Inflammatory macrophage treated with lipopolysaccharide for 4 hours (primary cell): ENCODE measurements at places on chromosomes 7 and 10.

DNA sequence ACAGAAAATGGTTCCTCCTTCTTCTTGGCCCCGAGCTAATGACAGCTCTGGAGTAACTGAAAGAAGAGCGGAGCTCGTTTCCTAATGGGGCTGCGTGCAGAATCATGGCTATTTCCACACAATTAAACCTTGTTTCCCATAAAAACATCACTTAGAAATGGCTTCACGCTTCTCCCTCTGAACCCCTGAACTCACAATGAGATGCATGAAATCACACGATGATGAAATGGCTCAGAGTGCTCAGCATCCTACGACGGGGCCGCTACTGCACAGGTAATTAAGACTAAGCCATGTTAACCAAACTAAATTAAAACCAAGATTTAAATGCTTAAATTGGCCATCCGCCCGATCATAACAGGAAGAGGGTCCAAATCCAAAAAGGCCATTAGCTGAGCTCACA lies 80.0 kb upstream of the DNAAF5 start:
- DNase-seq, result no peak

DNA sequence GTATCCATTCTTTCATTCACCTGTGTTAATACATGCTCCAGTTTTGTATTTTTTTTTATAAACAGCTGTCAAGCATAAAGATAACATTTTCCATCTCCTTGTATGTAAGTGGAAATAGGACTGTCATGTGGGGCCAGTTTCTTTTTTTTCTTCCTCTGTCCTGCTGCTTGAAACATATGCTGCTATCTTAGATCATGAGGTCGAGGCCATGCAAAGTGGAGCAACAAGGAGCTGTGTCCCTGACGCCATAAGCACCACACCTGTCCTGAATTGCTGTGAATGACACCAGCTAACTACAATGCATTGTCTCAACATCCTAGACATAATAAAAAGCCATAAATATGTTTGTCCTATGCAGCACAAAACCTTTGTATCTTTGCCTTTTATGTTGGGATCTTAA lies 37.7 kb upstream of the SLC26A4 start:
- no peak for DNase-seq

DNA sequence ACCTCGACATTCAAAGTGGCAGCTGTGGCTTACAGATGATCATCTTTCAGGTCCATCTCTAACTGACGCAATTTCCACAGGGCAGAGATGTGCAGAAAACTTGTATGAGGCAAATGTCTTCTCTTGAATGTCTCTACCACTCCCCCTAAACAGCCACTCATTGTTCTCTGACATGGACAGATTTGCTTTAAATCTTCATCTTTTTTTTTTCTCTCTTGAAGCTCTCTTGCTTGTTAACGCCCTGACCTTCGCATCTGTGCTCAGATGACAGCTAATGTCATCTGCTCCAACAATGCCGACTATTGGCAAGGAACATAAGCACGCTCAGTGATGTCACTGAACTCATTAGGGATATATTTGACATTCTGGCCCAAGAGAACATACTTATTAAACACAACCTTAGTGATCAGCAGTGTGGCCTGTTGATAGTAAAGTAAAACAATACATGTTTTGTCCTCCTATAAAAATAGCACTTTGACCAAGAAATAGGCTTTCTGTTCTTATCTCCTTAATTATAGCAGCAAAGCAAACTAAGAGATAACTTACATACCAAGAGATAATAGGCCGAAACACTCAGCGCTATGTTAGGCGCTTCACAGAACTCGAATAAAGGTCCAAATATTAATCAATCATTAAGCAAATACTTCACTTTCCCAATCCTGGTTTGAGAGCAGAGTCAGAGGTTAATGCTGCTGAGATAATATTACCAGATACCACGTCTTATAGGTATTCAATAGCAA lies 583.5 kb downstream of the PARD3 start:
- DNase-seq, result no peak

- DNase-seq, result no peak
Observed at GRCh38 chr7:40135317-40135610, 459 bp downstream of the SUGCT start.

- DNase-seq, result peak; percentile 44
Observed at GRCh38 chr7:25901658-25902057, 250.3 kb upstream of the NFE2L3 start.

GRCh38 chr7:2945171-2945570 lies 98.5 kb downstream of the CARD11 start:
- no peak for DNase-seq

- no peak for DNase-seq
Observed at GRCh38 chr10:61830072-61830845, 71.2 kb upstream of the ARID5B start.

- DNase-seq, result no peak
Observed at GRCh38 chr7:126804604-126805003, 448.1 kb downstream of the GRM8 start.

DNA sequence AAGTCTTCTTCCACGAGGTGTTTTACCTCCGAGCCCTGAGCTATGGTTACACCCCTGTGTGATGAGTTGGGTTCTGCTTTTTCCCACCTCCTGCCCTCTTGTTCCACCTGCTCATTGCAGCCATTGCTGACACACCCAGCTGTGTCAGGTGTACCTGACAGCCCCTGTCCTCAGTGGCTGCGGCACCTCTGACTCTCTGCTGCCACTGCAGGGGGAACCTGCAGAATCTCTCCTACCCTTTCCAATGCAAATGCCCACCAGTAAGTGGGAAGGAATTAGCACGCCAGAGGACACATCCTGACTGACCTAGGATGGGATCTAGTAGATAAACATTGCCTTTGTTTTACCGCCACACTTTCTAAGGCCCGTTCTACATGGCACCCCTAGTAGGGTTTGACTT lies 600.9 kb upstream of the MKI67 start:
- DNase-seq, result no peak

GRCh38 chr7:131011432-131011742 lies 277.4 kb upstream of the KLF14 start:
- DNase-seq, result peak; percentile 39

GRCh38 chr7:120554960-120555571 lies 282.1 kb downstream of the KCND2 start:
- peak; percentile 11 for DNase-seq

DNA sequence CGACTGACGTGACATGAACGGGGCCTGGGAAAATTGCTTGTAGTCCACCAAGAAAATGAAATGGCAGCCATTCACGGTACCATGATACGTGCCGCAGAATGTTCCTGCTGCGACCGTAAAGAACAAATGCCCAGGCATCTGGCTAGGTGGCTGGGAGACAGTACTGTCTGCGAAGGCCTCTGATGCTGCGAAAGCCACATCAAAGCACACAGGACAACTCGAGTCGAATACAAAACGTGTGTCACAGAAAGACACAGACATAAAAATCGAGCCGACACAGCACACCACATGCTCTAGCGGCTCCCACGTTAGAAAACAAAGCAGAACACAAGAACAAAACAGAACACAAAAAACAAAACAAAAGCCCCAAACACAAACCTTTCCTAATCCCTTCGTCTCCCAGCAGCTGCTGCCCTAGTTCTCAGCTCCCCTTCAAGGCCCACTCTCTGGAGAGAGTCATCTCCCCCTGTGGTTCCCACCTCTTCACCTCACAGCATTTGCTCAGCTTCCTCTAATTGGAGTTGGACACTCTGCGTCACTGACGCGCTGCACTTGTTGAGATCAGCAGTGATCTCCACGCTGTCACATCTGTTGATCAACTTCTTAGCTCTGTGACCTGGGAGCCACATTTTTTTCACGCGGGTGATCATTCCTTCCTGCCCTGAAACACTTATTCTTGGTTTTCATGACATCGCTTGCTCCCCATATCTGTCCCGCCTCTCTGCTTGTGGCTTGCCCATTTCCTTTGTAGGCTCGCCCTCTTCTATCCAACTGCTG lies 112.2 kb downstream of the CLEC2L start:
- DNase-seq, result peak; percentile 57

GRCh38 chr10:90308223-90308622 lies 549.6 kb downstream of the HTR7 start:
- no peak for DNase-seq

GRCh38 chr10:75342397-75342796 lies 59.2 kb downstream of the ZNF503 start:
- DNase-seq, result no peak

DNA sequence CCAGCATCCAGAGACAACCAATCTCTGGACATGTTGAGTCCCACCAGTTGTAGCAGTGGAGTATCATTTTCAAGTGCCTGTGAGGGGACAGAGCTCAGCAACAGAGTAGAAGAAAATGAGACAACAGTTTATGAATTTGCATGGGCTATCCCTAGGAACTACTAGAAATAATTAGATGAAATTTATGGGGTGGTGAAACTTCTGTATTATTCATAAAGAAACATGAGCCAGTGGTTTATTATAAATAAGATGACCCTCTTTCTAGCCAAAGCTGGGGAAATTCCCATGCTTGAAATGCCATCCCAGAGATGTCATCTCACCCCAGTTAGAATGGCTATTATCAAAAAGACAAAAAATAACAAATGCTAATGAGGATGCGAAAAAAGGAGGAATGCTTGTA lies 55.1 kb upstream of the ITGB8 start:
- DNase-seq, result no peak

DNA sequence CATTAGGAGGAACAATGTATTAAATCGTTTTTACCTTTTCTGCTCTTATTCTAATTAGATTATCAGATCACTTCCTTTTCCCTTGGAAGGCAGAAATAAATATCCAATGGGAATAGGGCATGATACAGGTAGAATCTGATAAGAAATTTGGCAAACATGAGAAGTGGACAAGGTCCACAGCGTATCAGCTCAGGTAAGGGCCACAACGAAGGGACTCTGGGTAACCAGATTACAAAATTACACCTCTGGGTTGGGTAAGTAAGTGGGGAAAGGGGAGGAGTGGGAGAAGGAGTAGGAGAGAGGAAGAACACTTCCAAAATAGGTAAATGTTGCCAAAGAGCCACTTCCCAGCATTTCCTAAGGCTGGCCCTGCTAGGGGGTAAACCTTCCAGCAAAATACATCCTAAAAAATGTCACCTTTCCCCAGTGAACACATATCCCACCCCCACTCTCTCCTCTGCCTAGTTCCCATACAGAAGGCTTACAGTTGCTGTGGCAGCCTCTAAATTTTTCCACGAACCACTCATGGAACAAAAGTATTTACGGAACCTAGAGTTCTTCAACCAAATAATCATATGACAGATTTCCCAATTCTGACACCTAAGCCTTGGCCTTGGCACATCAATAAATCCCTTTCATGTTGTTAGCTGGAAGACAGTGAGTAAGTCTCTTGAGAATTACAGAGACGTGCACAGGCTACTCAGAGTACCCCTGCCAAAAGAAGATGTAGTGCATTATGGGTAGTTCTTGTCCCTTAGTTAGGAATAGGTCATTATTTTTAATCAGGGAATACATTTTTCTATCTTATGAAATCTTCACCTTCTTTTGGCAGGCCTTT lies 51.5 kb upstream of the DLX6 start:
- DNase-seq, result no peak

DNA sequence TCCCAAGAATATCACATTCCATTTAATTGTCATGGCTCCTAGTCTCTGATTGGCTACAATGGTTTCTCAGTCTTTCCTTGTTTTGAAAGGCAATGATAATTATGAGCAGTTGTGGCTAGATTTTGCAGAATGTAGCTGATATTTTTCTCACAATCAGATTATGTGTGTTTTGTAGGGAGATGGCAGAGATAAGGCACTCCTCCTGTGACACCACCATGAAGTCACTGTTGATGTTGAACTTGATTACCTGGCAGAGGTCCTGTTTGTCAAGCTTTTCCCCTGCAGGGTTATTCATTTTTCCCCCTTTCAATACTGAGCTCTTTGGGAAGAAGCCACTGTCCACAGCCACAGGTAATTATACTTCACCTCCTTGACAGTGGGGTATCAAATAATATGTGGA lies 602.9 kb upstream of the PFKP start:
- no peak for DNase-seq

- peak; percentile 89 for DNase-seq
Observed at GRCh38 chr10:71694567-71694968, 25.0 kb downstream of the C10orf105 start.

- no peak for DNase-seq
Observed at GRCh38 chr7:142409471-142409870, 151.6 kb upstream of the PRSS58 start.

- no peak for DNase-seq
Observed at GRCh38 chr7:148173369-148173768, 417.2 kb upstream of the C7orf33 start.

DNA sequence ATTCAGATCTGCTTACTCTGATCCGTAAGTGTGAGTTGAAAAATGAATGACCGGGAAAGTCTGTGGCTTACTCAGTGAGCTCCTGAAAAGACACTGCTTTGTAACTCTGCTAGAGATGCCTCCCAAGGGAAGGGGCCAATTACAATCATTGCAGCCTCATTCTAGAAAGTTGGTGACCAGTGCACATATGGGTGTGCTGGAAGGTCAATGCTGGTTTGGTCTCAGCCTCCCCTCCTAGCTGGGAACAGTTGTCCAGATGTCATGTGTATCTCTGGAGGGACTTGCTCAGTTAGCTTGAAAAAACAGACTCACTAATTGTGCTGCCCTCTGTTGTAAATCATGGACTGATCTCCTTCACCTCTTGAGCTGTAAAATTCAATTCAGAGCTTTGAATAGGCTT lies 405.0 kb downstream of the ADRA2A start:
- no peak for DNase-seq

GRCh38 chr7:23093546-23093945 lies 12.0 kb upstream of the KLHL7 start:
- DNase-seq, result peak; percentile 13

DNA sequence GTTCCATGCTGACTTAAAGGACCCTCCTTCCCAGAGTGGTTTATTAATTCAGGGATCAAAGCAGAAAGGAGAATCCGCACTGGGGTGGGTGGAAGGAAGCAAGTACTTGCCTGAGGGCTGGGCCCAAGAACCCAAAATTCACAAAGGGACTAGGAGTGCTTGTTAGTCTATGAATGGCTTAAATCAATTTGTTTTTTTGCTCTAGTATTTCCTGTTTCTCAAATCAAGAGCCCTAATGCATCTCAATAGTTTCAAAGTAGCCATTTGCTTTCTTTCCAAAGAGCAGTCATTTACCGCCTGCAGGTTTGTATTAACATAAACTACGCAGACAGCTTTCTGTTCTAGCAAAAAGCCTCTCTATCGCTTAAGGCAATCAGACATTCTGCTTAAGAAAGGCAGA lies 44.2 kb upstream of the SLC35G1 start:
- no peak for DNase-seq

DNA sequence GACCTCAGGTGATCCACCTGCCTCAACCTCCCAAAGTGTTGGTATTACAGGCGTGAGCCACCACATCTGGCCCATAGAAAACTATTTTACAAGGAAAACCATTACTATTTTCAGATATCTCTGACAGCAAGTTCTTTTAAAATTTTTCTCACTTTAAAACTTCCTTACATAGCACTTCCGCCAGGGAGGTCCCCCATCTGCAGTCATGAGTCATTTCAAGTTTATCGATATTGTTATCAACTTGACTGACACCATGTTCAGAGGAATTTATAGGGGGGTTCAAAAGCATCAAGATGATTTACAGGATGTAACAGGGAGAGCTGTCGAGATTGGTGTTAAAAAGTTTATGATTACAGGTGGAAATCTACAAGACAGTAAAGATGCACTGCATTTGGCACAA lies 88.8 kb downstream of the NRBF2 start:
- no peak for DNase-seq

- peak; percentile 31 for DNase-seq
Observed at GRCh38 chr10:3763035-3763456, 22.0 kb downstream of the KLF6 start.

- DNase-seq, result no peak
Observed at GRCh38 chr10:86508217-86508616, 13.4 kb downstream of the WAPL start.
